ENCODE measurements at places on chromosomes 7 and 10.

GRCh38 chr7:41007351-41007751, 695.5 kb downstream of the INHBA start:
- no peak for DNase-seq

GRCh38 chr10:85080934-85081333, 752.5 kb downstream of the CCSER2 start:
- no peak for DNase-seq

GRCh38 chr7:100545360-100546128, 6.5 kb downstream of the AGFG2 start:
- DNase-seq, result no peak

GRCh38 chr7:128954830-128955802, 17.4 kb downstream of the IRF5 start:
- DNase-seq, result no peak

- no peak for DNase-seq
These were observed 677 bp downstream of the TSPAN14 start for GRCh38 chr10:80454513-80455460.

GRCh38 chr10:77702166-77702565, 64.6 kb upstream of the KCNMA1 start:
- DNase-seq, result no peak

DNA sequence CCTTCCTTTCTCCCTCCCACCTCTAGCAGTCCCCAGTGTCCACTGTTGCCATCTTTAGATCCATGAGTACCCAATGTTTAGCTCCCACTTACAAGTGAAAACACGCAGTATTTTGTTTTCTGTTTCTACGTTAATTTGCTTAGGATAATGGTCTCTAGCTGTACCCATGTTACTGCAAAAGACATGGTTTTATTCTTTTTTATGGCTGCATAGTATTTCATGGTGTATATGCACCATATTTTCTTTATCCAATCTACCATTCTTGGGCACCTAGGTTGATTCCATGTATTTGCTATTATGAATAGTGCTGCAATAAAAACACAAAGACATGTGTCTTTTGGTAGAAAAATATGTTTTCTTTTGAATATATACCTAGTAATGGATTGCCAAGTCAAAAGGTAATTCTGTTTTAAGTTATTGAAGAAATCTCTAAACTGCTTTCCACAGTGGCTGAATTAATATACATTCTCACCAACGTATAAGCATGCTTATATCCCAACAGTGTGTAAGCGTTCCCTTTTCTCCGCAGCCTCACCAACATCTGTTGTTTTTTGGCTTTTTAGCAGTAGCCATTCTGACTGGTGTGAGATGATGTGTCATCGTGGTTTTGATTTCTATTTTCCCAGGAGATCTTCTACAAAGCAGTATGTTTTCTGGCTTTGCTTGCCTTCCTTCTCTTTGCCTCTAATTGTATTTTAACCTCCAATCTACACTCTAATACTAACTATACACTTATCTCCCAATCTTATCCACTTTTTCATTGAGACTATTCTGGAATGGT, 179.5 kb upstream of the PHF14 start:
- DNase-seq, result no peak

DNA sequence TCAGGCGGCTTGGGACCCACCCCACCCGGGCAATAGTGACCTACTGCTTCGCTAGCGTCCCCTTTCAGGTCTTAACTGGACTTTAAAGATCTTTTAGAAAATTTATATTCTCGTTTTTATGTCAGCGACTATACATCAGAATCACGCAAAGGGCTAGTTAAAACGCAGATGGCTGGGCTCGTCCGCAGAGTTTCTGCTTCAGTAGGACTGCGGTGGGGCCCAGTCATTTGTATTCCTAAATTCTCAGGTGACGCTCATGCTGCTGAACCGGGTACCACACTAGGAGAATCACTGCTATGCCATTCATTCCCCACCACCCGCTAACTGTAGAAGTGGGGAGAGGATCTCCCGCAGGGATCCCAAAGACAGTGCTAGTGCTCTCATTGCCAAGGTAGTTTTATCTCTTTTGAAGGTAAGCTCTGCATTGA, 12.0 kb upstream of the SP8 start:
- DNase-seq, result no peak

- DNase-seq, result no peak
These were observed 4.4 kb upstream of the ABHD11 start for GRCh38 chr7:73742753-73743641.

- DNase-seq, result no peak
These were observed 276.5 kb downstream of the PTPRN2 start for GRCh38 chr7:158310924-158311666.

- no peak for DNase-seq
These were observed 199.3 kb downstream of the FRMD4A start for GRCh38 chr10:14131261-14131960.

- DNase-seq, result no peak
These were observed 139.9 kb downstream of the CXCL12 start for GRCh38 chr10:44244745-44245600.

GRCh38 chr7:5287802-5288201, 5.1 kb downstream of the SLC29A4 start:
- no peak for DNase-seq

- no peak for DNase-seq
These were observed 61.8 kb downstream of the OAT start for GRCh38 chr10:124356701-124357560.

DNA sequence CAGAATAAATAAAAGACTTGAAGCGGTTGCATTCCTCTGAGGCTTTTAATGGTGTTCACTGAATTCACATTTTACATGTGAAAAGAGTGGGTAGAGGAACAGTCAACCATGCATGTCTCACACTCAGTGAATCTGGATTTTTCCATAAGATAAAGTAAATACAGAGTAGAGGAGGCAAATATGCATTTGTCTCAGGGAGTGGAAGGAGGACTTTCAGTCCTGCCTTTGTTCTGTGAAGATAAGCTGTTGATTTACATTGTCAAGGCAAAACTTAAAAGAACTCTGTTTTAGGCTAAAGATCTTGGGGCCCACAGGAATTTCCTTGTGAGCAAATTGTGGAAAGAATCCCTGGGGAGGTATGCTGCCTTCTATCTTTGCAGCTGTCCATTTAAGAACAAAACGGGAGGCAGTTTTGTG, 825.3 kb upstream of the MBL2 start:
- DNase-seq, result no peak

DNA sequence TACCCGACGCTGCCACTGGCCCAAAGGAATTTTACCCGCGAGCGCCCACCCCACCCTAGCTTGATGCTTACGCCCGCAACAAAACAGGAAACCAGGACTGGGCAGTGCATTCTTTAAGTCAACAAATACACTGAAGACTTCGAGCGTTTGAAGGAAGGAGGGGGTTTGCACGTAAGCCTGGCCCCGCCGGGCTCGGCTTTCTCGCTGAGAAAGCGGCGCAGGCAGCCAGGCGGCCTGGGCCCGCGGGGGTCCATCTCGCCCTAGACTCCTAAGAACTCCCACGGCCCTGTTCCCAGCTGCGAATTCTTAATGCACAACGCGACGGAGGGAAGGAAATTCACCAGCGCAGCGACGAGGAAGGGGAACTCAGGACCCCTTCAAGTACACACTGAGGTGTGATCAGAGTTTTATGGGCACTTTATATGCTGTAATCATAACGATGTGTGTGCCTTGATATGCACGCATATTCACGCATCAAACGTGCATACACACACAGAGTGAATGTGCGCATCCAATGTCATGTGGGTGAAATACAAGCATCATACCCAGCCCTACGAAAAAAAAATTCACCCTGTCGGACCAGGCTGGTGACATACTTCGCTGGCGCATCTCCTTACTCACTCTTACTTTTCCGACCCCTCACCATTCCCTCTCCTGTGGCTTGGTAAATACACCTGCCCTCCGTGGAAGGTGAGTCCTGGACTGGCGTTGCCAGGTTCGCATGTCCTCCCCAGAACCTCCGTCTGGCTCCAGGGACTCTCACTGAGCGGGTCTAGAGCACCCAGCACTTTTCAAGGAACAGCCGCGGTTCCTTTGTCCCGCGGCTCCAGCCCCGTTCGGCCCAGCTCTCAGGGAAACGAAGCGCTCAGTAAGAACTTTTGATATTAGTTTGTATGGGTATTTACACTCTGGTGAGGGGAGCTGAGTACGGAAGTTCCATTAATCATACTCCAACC, 5.7 kb upstream of the HOXA13 start:
- no peak for DNase-seq

DNA sequence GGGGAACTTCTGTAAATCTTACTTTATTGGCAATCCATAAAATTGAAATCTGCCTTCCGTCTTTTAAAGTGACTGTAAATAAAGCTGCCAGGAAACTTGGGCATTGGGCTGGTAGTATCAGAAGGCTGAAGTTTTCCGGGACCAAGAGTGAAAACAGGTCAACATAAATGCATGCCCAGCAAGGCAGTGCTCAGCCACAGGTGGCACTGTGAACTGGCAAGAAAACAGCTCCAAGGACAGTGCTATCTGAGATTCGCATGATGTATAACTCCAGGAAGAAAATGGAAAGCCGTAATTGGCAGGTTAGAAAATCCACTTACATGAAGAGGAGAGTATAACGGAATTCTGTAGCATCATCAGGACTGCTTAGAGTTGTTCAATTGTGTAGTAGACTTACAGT, 1.9 kb upstream of the INSYN2A start:
- DNase-seq, result no peak

- DNase-seq, result no peak
These were observed 19.9 kb upstream of the HOXA13 start for GRCh38 chr7:27219821-27220220.

DNA sequence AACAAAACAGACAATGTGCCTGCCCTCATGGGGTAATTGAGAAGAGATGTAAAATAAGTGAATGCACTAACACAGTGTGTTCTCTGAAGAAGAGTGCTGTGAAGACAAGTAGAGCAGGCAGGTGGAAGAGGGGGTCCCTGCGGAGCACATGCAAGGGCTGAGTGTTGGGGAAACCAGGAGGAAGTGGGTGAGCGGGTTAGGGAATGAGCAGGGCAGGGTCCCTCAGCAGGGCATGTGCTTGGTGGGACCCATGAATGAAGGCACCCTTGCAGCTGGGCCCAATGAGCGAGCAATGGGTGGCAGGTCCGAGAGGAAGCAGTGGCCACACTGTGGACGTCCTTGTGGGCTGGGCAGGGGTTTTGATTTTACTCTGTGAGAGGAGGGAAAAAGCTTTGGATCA, 376.6 kb upstream of the COBL start:
- no peak for DNase-seq

DNA sequence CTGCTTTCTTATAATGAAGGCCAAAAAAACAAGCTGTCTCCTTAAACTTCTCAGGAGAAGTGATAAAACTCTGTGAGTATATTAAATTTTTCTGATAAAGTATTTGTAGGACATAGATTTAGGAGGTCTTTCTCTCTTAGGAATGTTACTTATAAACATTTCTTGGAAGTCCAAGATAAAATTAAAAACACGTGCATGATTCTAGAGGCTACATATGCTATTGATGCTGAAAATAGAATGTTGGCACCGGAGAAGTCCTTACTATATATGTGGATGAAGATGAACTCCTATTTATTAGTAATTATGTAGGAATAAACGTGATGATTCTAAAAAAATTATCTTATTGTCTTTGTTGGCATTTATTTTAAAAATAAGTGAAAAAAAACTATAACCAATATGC, 241.3 kb upstream of the LRRTM3 start:
- no peak for DNase-seq

GRCh38 chr7:110891197-110891596, 199.7 kb upstream of the LRRN3 start:
- DNase-seq, result no peak

DNA sequence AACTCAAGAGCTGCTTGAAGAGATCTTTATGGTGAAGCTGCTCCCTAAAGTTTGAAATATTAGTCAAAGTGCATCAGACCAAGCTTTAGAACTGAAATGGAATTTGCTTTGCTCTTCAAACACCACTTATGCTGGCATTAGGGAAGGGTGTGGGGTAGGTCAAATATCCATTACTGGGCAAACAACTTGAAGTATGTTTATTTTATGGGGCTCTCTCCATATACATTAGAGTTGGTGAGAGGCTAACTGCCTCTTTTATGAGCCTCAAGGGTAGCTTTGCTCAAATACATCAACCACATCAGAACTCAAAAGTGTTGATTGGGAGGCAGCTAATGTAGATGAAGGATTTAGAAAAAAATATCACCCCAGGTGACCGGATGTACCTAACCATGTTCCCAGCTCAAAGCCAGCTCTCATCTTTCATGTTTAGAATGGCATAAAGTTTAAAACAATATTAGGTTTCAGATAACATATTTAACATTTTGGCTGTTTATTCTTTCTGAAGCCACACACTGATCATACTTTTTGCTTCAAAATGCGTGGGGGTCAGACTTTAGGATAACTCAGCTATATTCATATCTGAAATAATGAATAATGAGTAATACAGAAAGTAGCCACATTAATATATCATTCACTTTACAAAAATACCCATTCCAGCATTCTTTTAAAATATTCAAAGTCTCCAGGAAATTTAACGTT, 318.6 kb downstream of the PTEN start:
- DNase-seq, result no peak

DNA sequence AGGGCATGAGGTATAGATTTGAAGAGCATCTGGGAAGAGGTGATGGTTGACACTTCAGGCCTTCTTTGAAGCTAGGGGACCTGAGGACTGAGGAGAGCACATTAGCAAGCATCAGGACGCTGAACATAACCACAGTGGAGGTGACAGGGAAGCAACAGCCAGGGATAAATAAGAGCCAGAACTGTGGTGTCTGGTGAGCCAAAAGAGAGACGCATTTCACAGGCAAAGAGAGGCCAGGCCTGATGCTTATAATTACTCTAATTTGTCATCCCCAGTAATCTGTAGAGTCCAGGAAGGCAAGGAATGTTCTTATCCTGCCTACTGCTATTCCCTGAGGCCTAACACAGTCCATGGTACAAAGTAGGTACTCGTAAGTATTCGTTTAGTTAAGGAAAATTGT, 10.4 kb upstream of the FAS start:
- no peak for DNase-seq

- DNase-seq, result no peak
These were observed 338.3 kb downstream of the CXCL12 start for GRCh38 chr10:44046605-44047004.

DNA sequence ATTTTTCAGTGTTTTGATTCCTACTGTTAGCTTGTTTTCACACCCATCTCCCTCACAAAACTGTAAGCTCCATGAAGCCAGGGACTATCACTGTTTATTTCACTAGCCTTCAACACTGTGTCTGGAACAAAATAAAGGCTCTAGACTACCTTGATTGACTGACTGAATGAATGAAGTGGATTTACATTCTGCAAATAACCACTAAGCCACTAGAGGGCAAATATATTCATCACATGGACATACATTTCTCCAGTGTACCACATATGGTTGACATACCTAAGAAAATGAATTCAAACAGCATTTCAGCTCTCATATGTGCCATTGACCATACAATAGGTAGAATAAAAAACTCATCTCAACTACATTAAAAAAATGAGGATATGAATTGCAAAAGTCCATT, 185.9 kb downstream of the RAB11FIP2 start:
- no peak for DNase-seq

DNA sequence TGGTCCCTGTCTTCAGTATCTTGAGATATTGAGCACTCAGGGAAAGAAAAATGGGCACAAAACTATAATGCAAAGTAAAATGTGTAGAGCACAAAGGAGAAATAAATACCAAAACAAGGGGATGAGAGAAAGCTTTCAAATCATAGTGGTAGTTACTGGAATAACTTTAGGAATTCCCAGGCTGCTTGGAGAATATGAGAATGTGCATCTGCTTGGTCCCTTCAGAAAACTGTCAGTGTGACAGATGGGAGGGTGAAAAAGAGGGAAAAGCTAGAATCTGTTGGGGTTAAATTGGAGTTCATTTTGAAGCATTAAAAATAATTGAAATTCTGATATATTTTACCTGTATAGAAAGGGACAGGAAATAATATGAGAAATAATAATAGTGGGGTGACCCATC, 15.3 kb downstream of the ST7 start:
- no peak for DNase-seq

GRCh38 chr10:14153570-14154055, 177.1 kb downstream of the FRMD4A start:
- DNase-seq, result no peak
